ENCODE measurements at places on chromosomes 12 and 14.

DNA sequence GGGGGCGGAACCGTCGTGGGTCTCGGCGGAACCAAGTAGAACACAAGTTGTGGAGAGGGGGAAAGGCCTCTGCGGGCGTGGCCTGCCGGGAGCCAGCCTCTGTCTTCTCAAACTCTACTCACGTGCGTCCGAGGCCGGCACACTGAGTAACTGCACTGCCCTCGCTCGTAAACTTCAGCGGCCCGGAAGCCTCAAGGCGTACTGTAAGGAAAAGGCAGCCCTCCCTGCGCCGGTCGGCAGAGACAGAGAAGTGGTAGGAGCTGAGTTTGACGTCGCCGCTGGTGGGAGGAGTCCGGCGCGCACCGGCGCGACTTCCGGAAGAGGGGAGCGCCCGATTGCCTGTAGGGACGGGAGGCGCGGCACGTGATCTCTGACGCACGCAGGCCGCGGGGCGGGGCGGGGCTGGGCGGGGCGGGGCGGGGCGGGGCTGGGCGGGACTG, at the start of gene FBXO33:
Gene FBXO33, minus strand, starts transcription at position 255 of the 440 bp plus-strand sequence. CDS start 271 bp downstream, outside the sequence.
- peak; percentile 96 for DNase-seq

DNA sequence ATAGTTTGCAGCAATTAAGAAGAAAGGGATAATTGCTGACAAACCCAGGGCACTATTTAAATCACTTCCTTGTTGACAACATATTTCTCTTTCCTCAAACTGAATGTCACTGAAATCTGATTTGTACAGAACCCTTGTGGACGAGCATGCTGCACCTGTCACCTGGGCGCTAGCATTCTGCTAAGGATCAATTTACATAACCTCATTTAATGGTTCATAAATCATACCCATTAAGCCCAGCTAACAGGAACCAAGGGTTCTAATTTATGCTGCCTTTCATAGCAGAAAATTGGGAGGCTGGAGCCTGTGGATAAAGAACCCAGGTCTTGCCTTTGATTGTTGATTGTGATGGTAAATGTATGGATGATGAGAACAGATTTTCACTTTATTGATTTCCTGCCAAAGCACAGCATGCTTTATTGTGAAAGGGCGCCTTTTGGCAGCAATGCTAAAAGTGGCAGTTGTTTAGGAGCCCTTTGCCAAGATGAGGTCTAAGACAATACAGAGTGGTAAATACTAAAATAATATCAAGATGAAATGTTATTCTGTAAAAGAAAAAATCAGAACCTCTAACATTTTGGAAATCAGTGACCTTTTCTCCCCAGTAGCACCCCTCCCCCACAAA, 95.4 kb downstream of the NKX2-1 start:
- DNase-seq = no peak

GRCh38 chr14:22266142-22266442, 322.9 kb downstream of the DAD1 start:
- DNase-seq = no peak

DNA sequence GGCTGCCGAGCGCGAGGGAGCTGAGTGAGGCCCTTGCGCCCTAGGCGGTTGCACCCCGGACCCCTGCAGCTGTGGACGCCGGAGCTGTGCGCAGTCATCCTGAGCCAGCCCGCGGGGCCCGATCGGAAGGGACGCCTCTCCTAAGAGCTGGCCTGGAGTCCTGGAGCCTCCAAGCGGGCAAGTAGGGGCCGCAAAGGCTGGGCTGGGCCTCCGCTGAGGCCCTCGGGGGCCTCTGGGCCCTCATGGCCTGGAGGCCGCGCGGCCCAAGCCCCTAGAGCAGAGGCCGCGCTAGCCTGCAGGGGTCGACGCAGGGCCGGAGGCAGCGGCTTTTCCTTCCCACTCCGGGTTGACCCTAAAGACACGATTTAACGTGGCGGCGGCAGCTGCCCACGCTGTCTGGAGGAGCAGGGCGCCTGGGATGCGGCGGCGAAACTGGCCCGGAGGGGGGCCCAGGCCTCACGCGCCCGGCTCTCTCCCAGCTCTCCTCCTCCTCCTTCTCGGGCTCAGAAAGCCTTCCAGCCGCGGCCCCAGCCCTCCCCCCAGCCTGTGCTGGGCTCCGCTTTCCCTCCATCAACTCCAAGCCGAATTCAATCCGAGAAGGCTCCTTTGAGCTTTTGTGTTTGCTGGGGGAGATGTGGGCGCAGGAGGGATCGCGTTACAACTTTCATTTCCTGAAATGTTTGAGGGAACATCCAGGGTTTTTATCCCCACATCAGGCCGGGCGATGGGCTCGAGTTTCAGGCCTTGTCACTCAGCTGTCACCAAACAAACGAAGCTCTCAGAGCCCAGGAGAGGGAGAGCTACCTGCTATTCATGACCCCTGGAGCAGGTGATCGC, 11.6 kb downstream of the SIX1 start:
- DNase-seq = no peak

- no peak for DNase-seq
These were observed 106.1 kb downstream of the PDE3A start for GRCh38 chr12:20474443-20474842.

DNA sequence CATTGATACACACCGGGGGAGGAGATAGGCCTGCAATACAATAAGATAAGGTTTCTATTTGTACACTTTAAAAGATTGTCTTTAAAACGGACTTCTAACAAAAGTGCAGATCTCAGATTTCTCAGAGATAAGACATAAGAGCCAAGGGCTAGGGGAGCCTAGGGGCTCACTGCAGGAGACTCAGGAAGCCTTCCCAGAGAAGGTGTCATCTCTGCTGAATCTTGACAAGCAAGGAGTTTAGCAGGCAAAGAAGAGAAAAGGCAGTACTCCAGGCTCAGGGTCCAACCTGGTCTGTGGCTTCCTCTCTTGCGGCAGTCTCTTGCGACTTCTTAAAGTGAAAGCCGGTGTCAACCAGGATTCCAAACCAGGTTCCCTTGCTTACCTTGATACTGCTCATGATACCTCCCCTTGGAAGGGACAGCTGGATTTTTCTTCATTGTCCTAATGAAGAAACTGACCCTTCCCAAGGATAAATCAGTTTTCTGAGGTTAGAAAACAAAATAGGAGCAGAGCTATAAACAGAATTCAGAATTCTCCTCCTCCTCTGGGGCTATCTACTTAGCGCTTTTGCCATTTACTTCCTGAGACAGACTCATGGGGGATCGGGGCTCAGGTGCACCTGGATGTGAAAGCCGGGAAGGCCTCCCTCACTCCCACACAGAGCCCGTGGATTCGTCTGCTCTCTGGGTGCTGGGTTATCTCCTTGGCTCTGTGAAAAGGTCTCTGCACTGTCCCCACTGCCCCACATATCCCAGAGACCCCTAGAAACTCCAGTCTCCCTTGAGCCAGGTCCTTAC, 1.7 kb upstream of the SCNN1A start:
- DNase-seq = no peak

DNA sequence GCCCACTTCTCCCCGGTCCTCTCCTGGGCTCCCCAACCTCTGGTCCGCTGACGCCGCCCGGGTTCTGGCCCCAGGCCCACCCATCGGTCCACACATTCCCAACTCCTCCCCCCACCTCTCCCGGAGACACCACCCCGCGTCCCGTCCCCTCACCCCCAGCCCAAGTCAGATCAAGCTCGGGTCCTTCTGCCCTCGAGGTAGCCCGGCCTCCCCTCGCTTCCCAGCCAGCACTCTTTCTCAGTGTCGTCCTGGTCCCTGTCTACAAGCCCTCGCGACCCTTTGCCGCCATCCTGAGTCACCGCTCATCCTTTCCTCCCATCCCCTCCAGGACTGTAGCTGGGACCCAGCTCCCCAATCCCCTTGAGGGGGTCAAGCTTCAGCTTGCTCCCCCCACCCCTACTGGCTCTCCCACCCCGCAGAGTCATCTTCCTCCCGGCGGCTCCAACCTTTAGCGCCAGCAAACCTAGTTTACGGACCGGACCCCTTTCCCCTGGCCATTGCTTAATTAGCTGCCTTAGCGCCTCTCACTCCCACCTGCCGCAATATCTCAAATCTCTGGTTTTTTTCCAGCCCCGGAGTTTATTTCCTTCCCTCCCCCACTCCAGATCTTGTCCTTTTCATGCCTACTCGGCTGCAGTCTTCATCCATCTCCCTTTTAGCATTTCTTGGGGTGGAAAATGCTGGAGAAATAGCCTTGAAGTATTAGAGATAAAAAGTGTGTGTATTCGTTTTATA, 1.1 kb downstream of the PPP4R4 start:
- DNase-seq = no peak

- no peak for DNase-seq
These were observed 693.9 kb upstream of the MGAT4C start for GRCh38 chr12:86950043-86950442.

GRCh38 chr14:101838476-101838875, 77.0 kb downstream of the PPP2R5C start:
- no peak for DNase-seq

GRCh38 chr14:103445806-103446205, 60.6 kb downstream of the MARK3 start:
- DNase-seq = no peak

DNA sequence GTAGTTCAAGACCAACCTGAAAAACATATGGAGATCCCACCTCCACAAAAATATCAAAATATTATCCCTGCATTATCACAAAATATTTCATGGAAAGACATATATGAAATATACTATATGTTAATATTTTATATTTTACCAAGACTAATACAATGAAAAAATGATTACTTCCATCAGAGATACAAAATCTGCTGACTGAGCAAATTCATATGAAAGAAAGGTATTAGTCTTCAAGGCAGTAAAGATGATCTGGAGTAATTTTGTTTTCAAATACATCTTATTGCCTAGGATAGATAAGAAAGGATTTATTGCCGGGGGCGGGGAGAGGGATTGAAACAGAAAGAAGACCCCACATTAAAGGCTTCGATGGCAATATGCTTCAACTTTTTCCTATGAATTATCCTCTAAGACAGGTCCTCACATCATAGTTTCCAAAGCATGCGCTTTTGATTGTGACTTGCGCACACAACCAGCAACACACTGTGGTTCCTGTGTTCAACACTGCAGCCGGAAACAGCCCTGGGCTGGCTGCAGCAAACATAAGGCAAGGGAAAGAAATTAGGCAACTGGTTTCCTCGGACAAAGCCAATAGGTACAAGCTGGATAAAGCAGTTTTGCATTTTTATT, 83.2 kb downstream of the SPPL3 start:
- DNase-seq = no peak

DNA sequence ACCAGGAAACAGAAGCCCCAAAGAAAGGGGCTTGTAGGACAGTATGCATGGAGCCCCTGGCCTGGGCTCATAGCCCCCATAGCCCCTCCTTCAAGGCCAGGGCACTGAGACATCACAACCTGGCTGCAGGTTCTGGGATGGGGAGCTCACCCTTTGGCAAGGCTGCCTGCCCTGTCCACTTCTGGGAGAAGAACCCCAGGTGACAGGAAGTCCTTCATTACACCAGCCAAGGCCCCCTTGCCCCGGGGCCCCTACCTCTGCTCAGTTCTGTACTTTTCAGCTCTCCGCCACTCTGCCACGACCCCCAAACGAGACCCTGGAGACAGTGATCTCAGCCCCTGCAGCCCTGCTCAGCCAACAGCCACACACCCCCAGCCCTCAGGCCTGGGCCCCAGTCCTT, 223.2 kb upstream of the RTL1 start:
- DNase-seq = no peak

DNA sequence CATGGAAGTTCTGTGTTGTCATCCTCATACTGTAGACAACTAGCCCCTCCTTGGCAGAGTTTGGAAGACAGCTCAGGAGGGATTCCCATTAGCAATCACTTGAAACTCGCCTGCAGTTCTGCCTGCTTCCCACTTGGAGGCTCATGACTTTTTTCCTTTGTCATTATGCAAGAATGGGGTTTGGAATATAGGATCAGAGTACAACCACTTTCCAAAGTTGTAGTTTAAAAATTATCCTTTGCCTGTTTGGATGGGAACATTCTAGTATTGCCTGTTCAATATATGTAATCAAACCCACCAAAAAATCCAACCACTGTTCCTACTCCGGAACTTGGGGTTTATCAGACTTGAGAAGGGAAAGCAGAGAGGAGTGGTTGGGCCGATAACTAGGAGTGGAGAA, 2.1 kb upstream of the GPD1 start:
- DNase-seq = peak; percentile 22

GRCh38 chr12:87150969-87151662, 878.1 kb downstream of the C12orf50 start:
- DNase-seq = no peak

- no peak for DNase-seq
These were observed 15.0 kb downstream of the WNT5B start for GRCh38 chr12:1643905-1644533.

DNA sequence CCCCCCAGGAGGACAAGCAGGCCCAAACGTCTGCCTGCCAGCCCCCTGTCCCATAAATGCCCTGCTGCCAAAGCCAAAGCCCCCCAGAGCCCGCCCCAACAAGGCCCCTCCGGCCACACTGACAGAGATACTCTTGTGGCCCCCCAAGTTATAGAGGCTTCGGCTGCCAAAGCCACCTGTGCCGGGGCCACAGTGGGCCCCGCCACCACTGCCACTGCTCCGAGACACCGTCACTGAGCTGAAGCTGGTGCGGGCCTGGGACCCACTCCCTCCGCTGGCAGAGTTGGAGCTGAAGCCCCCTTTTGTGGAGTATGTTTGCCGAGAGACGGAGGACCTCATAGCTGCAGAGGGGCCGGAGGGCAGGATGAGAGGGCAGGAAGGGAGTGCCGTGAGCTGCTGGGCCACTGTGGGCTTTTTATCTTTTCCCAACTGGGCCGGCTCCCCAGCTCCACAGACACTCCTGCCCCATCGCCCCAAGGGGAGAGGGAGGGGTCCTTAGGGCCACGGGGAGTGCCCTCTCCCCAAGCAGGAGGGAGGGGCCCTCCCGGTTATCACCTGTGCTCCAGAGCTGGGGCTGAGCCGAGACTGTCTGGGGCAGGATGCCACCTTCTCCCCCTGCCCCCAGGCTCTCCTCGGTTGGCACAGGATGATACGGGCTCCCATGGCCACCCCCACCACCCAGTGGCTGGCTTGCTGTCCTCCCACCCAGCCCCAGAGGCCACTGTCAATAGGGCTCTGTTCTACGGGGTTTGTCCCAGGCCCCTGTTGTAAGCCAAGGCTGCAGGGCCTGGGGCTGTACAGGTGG, at the start of gene KRT79:
Gene KRT79, minus strand, starts transcription at position 390 of the 805 bp plus-strand sequence. Its CDS starts 51 bp downstream, at position 339.
- DNase-seq = no peak

DNA sequence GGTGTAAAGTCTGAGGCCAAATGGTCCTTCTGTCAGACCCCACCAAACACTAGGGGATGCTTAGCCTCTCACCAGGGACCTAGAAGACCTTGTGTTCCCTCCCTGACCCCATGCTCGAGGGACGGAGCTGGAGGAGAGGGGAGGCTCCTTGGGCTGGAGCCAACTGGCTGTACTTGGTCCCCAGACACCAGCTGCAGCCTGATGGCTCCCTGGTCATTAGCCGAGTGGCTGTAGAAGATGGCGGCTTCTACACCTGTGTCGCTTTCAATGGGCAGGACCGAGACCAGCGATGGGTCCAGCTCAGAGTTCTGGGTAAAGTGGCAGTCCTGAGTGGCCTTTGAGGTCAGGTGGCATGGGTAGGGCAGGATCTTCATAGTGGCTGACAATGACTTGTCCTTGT, 29.0 kb downstream of the PAPLN start:
- no peak for DNase-seq

- DNase-seq = no peak
These were observed 17.7 kb upstream of the TDG start for GRCh38 chr12:103947871-103948555.

- no peak for DNase-seq
These were observed 496.3 kb downstream of the NRXN3 start for GRCh38 chr14:78666336-78667056.

Data from endothelial cell of umbilical vein (primary cell).